ENCODE measurements at places on chromosomes 7 and 10.

DNA sequence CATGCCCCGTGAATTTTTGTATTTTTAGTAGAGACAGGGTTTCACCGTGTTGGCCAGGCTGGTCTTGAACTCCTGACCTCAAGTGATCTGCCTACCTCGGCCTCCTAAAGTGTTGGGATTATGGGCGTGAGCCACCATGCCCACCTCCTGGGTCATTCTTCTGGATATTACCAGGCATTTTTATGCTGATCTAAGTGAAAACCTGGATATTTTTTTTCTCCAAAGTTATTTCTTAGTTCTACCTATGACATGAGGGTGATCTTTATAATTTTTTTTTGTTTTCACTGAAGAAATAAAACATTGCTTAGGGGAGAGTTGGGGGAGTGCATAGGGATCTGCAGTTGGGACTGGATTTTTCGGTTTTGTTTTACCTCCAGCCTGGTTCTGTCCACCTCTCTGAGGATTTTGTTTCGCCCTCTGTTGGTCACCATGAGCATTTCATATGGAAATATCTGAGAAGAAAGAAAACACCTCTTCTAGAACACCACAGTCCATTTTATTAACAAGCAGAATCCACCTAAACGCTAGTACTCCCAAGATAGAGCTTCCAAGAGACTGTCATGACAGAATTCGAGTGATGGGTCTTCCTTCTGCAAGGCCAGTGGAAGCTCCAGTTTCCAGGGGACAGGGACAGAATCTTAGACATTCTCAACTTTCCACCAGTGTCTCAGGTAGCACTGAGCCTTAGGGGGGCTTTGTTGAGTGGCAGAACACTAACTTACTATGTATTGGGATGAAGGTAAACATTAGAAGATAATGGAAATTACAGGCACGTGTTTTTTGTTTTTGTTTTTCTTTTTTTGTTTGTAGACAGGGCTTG is 33.4 kb upstream of the AFAP1L2 start:
- no peak for DNase-seq

DNA sequence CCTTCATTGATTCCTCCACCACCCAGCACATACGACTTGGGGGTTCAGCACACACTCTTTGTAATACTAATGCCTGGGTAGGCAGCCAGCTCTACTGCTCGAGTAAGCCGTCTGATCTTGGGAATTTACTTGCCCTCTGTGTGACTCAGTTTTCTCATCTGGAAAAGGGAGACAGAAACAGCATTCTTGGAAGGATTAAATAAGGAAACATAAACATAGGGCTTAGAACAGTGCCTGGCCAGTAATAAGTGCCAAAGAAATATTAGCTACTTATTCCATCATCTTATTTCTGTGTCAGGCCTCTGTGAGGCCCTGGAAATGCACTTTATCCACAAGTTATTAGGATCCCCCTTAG is 130.1 kb downstream of the TNS3 start:
- DNase-seq: no peak

- DNase-seq: no peak
These were observed 326.6 kb upstream of the KLF6 start for GRCh38 chr10:4111643-4112042.

DNA sequence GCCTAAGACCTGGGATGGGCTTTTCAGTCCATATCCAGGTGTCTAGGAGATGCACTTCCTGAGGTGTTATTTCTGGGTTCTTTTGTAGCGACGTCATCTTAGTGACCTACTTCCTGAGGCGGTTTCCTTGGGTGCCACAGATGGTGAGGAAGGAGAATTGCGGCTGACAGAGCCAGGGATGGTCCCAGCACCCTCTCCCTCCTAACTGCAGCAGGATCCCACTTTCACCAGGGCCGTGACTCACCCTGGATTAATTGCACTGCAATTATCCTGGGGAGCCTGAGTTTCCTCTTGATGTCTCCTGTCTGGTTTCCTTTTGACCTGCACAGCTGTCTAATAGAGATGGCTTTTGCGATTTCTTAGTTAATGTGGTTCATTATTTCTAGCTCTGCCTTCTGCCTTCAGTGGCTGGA is 271.7 kb downstream of the TCF7L2 start:
- no peak for DNase-seq

All from activated CD8-positive, alpha-beta memory T cell treated with anti-CD3 and anti-CD28 coated beads for 48 hours (primary cell).